ENCODE measurements at places on chromosomes 12 and 14.

DNA sequence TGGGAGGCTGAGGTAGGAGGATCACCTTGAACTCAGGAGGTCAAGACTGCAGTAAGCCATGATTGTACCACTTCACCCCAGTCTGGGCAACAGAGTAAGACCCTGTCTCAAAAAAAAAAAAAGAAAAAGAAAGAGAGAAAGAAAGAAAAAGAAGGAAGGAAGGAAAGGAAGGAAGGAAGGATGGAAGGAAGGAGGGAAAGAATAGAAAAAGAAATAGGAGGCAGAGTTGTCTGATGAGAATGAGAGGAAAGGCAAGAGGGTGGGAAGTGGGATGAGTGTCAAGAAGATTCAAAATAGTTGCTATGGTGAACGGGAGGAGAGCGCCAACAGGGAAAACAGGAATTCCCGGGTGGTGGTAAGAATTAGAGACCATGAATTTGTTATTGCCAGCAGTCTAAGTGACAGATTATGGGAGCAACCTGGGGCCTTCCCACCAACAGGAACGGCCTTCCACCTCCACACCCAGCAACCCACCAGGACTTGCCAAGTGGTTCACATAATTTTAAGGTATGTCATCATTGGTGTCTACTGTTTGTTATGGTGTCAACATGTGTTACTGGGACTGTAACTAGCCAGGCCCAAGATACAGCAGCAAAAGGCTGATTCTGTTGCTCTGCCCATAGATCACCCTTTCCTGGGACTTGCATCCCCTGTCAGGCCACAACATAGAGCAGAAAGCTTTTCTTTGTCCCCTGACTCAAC is 36.1 kb upstream of the C12orf76 start:
- DNase-seq, result no peak

GRCh38 chr12:58566599-58566998 is 353.7 kb downstream of the LRIG3 start:
- no peak for DNase-seq

DNA sequence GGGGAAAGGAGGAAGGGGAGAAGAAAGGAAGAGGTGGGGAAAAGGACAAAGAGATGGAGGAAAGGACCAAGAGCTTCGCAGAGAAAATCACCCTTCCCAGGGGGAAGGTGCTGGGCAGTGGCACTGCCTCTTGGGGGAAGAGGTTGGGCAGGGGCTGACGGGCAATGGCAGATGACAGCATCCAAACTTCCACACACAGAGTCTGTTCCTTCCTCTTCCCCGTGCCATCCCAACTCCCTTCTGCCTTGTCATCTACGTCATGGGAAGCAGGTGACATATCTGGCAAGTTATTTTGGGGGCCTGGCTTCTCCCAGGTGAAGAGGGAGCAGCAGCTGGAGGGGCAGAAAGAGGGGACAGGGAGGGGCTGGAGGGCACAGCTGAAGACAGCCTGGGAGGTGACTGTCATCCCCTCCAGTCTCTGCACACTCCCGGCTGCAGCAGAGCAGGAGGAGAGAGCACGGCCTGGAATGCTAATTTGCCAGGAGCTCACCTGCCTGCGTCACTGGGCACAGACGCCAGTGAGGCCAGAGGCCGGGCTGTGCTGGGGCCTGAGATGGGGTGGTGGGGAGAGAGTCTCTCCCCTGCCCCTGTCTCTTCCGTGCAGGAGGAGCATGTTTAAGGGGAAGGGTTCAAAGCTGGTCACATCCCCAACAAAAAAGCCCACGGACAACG is 43.9 kb upstream of the IQSEC3 start:
- peak; percentile 32 for DNase-seq

DNA sequence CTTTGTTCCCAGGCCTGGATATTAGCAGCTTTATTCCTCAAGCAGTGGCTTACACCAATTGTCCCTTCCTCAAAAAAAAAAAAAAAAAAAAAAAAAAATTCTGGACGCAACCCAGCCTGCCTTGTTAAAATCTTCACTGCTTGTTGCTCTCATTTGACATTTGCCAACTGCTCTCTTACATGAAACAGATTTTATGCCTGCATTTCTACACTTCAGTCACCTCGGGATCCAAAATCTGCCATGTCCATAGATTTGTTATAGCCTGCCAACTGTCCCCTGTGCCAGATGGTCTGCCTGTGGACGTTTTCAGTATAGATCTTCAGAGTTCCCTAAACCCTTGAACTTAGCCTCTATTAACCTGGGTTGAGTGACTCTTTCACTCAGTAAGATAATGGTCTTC is 651.5 kb downstream of the FSCB start:
- DNase-seq, result no peak

- no peak for DNase-seq
Measured at GRCh38 chr14:52640137-52640536, 55.2 kb downstream of the ERO1A start.

- DNase-seq, result no peak
Measured at GRCh38 chr12:6829536-6830220, 1.5 kb downstream of the P3H3 start.

Data from tibial artery (tissue), 4 donors.